ENCODE measurements at places on chromosomes 12 and 14. TPM values are rescaled to one million over a fixed set of nuclear protein-coding genes. Genes with fewer than 3 reads are reported as not detected.

Gene RTN1
- not detected for total RNA-seq

GRCh38 chr12:130347588-130347987 lies 9.9 kb downstream of the PIWIL1 start:
- no peaks in the 10 kb centered on the region for H3K4me1 ChIP-seq
- no peak overlapping the region for H3K4me3 ChIP-seq
- no peaks in the 10 kb centered on the region for H3K36me3 ChIP-seq
- H3K27me3 ChIP-seq: peaks cover 25% of the 10 kb centered on the region
- H3K27ac ChIP-seq: no peak overlapping the region

GRCh38 chr12:75568801-75569200 lies 57.4 kb upstream of the KRR1 start:
- H3K4me1 ChIP-seq: no peaks in the 10 kb centered on the region
- no peak overlapping the region for H3K27ac ChIP-seq
- DNase-seq: no peak
- no peak overlapping the region for H3K4me3 ChIP-seq

- DNase-seq: no peak
- H3K27ac ChIP-seq: no peak overlapping the region
- H3K4me3 ChIP-seq: no peak overlapping the region
- no peaks in the 10 kb centered on the region for H3K27me3 ChIP-seq
Measured at GRCh38 chr14:51691176-51691575, 39.5 kb downstream of the FRMD6 start.

DNA sequence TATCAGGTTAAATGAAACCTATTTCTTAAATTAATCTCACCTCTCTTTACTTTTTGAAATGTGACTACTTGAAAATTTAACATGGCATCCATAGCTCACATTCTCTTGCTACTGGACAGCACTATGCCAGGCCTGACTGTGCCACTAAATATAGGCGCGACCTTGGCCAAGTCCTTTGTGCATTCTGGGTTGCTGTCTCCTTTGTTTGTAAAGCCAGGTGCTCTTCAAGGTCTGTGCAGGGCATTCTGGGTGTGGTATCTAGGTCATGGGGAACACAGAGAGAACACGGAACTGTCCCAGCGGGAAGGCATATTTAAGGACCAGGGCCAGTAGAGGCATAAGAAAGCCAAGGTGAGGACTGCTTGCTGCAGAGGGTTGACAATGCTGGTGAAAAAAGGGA lies 121.2 kb downstream of the ZNF664 start:
- H3K4me1 ChIP-seq: no peaks in the 10 kb centered on the region
- no peak overlapping the region for H3K4me3 ChIP-seq
- H3K36me3 ChIP-seq: no peaks in the 10 kb centered on the region
- no peak overlapping the region for H3K27ac ChIP-seq

GRCh38 chr12:89427508-89428156 lies 75.3 kb upstream of the DUSP6 start:
- H3K27ac ChIP-seq: peak overlapping the region; percentile 54
- H3K4me1 ChIP-seq: peaks cover 14% of the 10 kb centered on the region
- DNase-seq: peak; percentile 17
- no peak overlapping the region for H3K4me3 ChIP-seq
- no peaks in the 10 kb centered on the region for H3K27me3 ChIP-seq

DNA sequence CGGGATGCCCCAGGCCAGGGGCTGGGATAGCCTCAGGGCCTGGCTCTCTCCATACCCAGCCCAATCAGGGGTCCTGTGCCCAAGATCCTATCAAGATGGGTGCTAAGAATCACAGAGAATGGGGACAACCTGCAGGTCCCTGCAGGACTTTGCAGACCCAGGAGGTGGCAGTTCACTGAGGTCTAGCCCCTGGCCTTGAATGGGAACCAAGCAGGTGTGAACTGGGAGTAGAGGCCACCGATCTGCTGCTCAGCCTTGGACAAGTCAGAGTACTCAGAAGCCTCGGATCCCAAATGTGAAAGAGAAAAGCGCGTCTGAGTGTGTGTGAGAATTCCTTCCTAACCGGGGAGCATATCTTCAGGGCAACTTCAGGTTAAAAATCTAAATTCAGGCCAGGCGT lies 76.2 kb downstream of the ARL6IP4 start:
- H3K4me3 ChIP-seq: no peak overlapping the region
- no peak for DNase-seq
- H3K4me1 ChIP-seq: peaks cover under 1% of the 10 kb centered on the region

Gene SPX
- 0.57 TPM for total RNA-seq

GRCh38 chr12:16573398-16574077 lies 32.4 kb downstream of the LMO3 start:
- DNase-seq: no peak
- no peaks in the 10 kb centered on the region for H3K27me3 ChIP-seq
- no peak overlapping the region for H3K27ac ChIP-seq
- H3K4me3 ChIP-seq: no peak overlapping the region

- H3K36me3 ChIP-seq: no peaks in the 10 kb centered on the region
- H3K4me1 ChIP-seq: no peaks in the 10 kb centered on the region
- H3K27ac ChIP-seq: no peak overlapping the region
- no peak overlapping the region for H3K4me3 ChIP-seq
Measured at GRCh38 chr14:42299692-42300091, 693.0 kb downstream of the LRFN5 start.

Gene KRT79
- not detected for total RNA-seq

DNA sequence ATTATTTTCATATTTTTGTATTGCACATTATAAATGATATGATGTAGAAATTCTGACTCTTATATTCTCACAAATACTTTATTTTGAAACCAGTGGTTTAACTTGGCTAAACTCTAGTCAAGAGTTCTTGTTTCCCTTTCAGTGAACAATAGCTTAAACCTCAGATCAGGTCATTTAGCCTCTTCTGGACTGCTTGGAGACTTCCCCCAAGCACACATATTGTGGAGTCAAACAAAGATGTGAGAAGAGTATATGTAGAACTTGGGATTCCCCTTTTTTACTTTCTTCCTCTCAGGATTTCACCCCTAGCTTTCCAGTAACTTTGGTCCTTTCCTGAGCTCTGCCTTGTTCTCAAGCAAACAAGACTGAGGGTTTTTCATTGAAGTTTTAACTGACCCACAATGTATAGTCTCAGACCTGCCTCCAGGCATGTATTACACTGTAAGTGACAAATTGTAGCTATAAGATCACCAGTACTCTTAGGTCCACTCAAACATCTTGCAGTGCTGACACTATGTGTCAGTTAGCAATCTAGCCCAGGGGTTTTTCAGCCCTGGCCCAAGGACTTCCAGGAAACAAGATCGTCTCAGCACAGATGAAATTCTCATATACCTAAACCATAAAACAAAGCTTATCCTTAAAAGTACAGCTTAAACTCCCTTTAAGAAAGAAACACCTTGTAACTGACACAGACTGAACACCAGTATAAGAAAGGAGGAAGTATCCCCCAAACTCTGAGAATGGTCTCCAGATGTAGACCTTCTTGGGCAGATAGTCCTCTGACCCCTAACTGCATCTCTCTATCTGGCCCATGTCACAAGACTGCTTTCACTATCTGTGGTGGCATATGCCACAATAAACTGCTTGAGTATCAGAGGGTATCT lies 98.6 kb downstream of the SLC6A15 start:
- H3K4me1 ChIP-seq: no peaks in the 10 kb centered on the region
- no peak overlapping the region for H3K4me3 ChIP-seq
- DNase-seq: no peak
- no peak overlapping the region for H3K27ac ChIP-seq

Gene CCDC197
- not detected for total RNA-seq

Gene ANO2
- not detected for total RNA-seq

Gene ANO4
- total RNA-seq: not detected

GRCh38 chr14:54329082-54329695 lies 67.6 kb upstream of the CDKN3 start:
- no peak overlapping the region for H3K27ac ChIP-seq
- peaks cover 9% of the 10 kb centered on the region for H3K27me3 ChIP-seq
- H3K36me3 ChIP-seq: no peaks in the 10 kb centered on the region
- H3K4me3 ChIP-seq: no peak overlapping the region
- H3K4me1 ChIP-seq: no peaks in the 10 kb centered on the region

GRCh38 chr12:120366845-120367232 lies 2.1 kb downstream of the MSI1 start:
- peaks cover 15% of the 10 kb centered on the region for H3K4me1 ChIP-seq
- H3K4me3 ChIP-seq: no peak overlapping the region
- H3K36me3 ChIP-seq: no peaks in the 10 kb centered on the region
- H3K27me3 ChIP-seq: peaks cover 76% of the 10 kb centered on the region

DNA sequence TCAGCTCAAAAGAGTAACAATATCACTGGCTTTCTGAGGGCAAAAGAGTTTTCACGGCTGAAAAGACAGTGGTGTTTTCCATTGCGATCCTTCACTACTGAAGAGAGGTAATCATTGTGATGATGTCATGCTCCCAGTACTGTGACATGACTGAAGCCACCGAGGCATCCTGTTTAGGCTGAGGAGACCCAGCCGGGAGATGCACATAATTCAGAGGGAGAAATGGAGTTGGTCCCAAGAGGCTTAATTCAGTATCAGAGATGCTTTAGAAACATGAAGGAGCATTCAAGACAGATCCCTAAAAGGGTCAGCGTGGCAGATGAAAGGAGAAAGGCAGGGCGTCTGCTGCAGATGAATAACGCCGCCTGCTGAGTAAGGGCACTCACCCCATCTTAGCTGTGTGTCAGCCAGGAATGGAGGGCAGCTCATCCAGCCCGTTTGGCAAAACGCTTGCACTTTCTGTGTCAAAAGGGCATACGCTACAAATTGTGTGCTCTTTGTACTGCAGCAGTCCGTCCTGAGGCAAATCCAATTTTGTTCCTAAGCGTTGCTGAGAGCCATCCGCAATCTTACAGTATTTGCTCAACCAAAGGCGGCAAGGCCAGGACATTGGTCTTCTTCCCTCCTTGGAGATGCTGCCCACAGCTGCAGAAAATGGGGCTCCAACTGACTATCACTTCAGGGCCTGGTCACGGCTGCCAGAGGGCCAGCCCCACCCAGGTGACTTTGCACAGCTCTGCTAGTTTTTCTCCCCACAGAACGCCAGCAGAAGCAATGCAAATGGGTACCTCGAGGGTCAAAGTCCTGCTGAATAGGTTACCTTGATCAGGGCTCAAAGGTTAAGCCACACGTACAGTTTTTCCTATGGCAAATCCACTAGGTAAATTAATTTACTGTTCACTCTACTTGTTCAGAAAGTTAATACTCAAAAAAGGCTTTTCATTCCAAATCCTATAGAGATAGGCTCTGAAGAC lies 23.5 kb downstream of the CCDC92 start:
- H3K36me3 ChIP-seq: no peaks in the 10 kb centered on the region
- H3K27me3 ChIP-seq: no peaks in the 10 kb centered on the region
- no peak for DNase-seq
- no peaks in the 10 kb centered on the region for H3K4me1 ChIP-seq
- no peak overlapping the region for H3K4me3 ChIP-seq

Gene SERPINA5
- total RNA-seq: not detected

Gene ARHGEF25
- 1.5 TPM for total RNA-seq

GRCh38 chr14:75279153-75279762 lies 630 bp downstream of the FOS start:
- H3K27me3 ChIP-seq: peaks cover 22% of the 10 kb centered on the region
- peak overlapping the region; percentile 93 for H3K4me3 ChIP-seq
- H3K27ac ChIP-seq: peak overlapping the region; percentile 70
- peak; percentile 79 for DNase-seq
- peaks cover 29% of the 10 kb centered on the region for H3K4me1 ChIP-seq

DNA sequence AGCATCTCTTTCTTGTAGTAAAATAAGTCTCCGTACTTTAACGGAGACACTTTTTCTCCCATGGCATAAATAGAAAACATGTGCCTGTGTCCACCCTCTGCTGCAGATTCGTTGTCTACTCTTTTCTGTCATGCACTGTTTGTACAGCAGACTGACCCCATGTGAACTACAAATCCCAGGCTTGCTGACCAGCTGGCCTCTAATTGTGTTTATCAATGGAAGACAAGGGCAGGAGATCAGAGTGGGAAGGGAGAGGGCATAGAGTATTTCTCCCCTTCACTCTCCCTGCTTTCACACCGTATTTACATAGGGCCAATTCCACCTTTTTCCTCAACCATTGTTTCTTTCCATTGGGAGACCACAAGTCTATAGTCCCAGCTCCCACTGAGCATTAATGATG lies 31.0 kb upstream of the TMTC2 start:
- no peak overlapping the region for H3K4me3 ChIP-seq
- H3K27ac ChIP-seq: no peak overlapping the region
- H3K36me3 ChIP-seq: no peaks in the 10 kb centered on the region
- no peak for DNase-seq
- H3K4me1 ChIP-seq: peaks cover 2% of the 10 kb centered on the region

GRCh38 chr14:54639611-54640010 lies 72.7 kb downstream of the SAMD4A start:
- H3K4me3 ChIP-seq: no peak overlapping the region
- H3K27me3 ChIP-seq: no peaks in the 10 kb centered on the region
- DNase-seq: no peak
- H3K27ac ChIP-seq: no peak overlapping the region
- peaks cover 10% of the 10 kb centered on the region for H3K4me1 ChIP-seq
